Smooth muscle cell of trachea (primary cell): ENCODE measurements at places on chromosomes 16 and 17. TPM values are rescaled to one million over a fixed set of nuclear protein-coding genes. Genes with fewer than 3 reads are reported as not detected.

OSGIN1 gene
- 3.8 and 10.3 TPM in 2 replicates for total RNA-seq

SLFN14 gene
- total RNA-seq, result not detected in 2 replicates

RNF227 gene
- 2.8 and 4.6 TPM in 2 replicates for total RNA-seq

PDILT gene
- total RNA-seq, result not detected in 2 replicates

SIRT7 gene
- total RNA-seq, result 26.8 and 27.1 TPM in 2 replicates

KRTAP17-1 gene
- total RNA-seq, result not detected in 2 replicates

KRTAP4-5 gene
- not detected in 2 replicates for total RNA-seq

NIP7 gene
- total RNA-seq, result 17.9 and 19.6 TPM in 2 replicates

HCRT gene
- total RNA-seq, result not detected in 2 replicates

FAM20A gene
- total RNA-seq, result 16.9 and 25.1 TPM in 2 replicates

PPP1R1B gene
- 0.66 TPM in 1 of 2 replicates, not detected in the other for total RNA-seq

FAM234A gene
- total RNA-seq, result 66.8 and 71.5 TPM in 2 replicates

CACNG3 gene
- not detected in 2 replicates for total RNA-seq

ABCA8 gene
- 85.1 and 88.7 TPM in 2 replicates for total RNA-seq

SCGB1C2 gene
- total RNA-seq, result not detected in 2 replicates

PIRT gene
- not detected in 2 replicates for total RNA-seq

CRYM gene
- total RNA-seq, result 1.6 and 2.3 TPM in 2 replicates
